ENCODE measurements at places on chromosomes 7 and 10.

GRCh38 chr7:69922026-69922803, 323.9 kb downstream of the AUTS2 start:
- no peak for DNase-seq

DNA sequence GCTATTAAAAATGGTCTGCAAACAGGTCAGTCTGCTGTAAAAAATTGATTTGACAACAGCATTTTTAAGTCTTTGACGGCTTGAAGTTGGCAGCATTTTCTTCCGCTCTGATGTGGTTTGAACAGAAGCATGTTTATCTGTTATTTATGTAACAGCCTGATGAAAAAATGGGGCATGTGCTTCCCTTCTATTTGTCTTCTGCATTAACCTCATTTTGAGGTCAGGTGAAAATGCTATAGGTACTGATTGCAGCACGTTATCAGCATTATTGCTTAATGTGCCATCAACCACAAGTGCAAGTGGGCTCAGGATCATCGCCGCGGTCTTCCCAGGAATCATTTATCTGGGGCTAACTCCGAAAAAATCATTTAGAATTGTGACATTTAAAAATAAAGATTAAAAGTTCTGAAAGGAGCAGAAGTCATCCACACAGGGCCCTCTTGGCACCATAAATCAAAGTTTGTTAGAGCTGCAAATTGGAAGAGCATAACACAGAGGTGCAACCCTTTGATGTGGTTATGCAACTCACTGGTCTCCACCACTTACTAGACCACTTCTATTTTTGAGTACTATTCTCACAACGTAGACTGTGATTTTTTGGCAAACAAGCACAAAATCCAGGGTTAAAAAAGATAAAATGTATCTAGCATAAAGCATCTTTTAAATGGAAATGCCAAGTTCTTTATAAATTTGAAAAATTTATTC, 307.7 kb downstream of the MDFIC start:
- no peak for DNase-seq

- DNase-seq = no peak
These were observed 33.4 kb upstream of the BMPR1A start for GRCh38 chr10:86723009-86723408.

DNA sequence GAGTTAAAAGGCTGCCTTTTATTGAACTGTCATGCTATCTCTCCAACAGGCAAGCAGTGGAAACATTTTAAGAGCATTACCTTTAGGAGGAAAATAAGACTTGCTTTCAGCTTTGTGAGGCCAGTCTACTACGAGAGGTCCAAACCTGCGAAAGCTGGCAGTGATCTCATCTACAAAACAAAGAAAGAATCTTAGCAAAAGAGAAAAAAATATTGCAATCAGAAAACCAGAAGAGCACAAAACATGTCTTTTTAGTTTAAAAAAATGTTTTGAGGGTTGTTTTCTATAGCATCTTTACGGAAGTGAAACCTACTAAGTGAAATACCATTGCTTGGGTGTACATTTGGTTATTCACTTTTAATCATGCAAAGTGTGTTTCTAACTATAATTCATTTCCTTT, 147.9 kb downstream of the CPEB3 start:
- no peak for DNase-seq

DNA sequence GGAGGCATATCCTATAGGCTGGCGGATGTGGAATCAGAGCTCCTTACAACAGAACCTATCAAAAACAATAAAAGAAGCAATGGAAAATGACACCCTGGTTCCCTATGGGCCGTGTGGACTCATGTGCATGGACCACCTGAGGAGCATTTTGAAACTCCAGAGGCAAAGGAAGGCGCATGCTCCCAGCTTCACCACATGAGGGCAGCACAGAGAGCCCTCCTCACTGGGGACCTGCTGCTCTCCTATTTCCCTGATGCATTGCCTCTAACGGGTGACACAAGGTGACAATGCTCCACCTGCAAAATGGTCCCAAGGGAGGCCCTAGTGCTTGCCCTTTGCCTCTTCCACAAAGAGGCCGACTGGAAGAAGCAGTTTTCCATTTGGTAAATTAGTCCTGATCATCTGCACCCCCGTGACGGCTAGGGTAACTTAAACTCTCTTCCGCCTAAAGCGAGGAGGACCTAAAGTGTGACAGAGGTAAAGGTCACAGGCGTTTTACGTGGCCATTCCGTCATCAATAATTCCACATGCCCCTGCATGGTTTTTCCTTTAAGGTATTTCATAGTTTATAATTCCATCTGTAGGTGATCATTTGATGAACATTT, 67.7 kb downstream of the GPAM start:
- DNase-seq = no peak

- no peak for DNase-seq
These were observed 15.5 kb upstream of the PTPRN2 start for GRCh38 chr7:158602905-158603772.

GRCh38 chr10:73465978-73466726, 29.7 kb downstream of the PPP3CB start:
- DNase-seq = no peak

- DNase-seq = no peak
These were observed 236.0 kb downstream of the GLRX3 start for GRCh38 chr10:130372222-130372621.

DNA sequence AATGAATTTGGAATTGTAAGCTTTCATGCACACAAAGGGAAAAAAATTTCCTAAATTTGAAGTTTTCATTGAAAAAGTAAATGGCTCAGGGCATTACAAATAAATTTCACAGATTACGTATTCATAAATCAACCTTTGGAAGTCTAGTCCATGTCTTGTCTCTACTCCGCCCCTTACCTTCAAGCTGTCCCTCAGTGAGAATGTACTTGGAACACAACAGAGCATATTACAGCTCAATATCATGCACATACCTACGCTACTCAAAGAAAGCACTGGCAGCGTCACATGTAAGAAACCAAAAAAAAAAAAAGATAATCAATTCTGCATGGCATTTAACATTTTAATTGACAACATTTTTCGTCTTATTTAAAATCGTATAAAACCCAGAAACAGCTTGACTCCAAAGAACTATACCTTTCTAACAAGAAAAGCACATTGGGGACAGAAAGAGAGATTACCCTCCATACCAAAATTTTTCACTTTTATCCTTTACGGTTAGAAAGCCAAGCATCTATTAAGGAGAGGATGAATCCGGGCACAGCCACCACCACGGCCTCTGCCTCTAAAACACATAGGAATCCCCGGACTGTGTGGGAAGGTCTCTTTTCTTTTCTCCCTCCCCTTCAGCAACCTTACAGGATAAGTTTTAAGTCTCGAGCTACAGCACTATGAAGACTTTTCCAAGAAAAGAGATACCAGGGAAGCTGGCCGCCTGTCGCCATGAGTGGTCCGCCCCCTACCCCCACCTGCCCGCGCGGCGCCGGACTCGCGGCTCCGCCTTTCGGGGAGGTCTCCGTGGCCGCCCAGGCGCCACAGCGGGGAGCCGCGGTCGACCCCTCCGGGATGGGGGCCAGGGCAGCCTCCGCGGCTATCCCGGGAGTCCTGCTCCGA, 1.1 kb downstream of the JMJD1C start:
- DNase-seq = no peak

DNA sequence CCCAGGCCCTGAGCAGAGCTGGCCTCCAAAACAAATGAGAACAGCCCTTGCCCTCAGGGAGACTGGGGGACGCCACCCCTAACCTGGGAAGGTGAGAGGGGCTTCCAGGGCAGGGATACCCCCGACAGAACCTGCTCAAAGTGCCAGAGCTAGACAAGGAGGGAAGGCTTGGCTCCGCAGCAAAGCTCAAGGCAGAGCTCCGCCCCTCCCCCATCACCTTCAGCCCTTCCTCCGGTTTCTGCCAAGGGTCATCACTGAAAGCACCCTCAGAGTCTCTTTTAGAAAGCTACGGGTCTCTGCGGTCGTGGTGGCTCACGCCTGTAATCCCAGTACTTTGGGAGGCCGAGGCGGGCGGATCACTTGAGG, 73.4 kb upstream of the CUX1 start:
- DNase-seq = no peak

GRCh38 chr7:69189406-69189805, 408.9 kb upstream of the AUTS2 start:
- DNase-seq = no peak

- no peak for DNase-seq
These were observed 145.9 kb downstream of the LRRC4 start for GRCh38 chr7:127885222-127885772.

DNA sequence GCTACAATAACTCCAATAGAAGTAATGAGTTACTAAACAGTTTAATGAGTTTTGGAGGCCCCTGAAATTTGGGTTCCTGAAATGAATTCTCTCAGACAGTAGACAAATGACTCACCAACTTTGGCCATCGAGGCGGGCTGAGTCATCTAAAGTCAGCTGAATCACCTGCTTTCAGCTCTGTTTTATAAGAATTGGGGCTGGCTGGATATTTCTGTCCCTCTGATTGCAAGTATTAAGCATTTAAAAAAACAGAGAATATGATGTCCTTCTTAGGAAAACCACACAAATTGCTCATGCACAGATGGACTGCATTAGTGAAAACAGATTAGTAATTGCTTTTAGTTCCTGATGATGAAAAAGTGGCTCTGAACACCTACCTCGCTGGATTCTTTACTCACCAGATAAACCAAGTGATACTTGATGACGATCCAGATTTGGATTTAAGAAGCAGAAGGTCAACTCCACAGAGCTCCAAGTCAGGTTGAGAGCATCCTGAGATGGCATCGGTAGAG, 59.1 kb downstream of the ZNF365 start:
- no peak for DNase-seq

GRCh38 chr7:47435889-47436312, 146.0 kb downstream of the TNS3 start:
- no peak for DNase-seq

DNA sequence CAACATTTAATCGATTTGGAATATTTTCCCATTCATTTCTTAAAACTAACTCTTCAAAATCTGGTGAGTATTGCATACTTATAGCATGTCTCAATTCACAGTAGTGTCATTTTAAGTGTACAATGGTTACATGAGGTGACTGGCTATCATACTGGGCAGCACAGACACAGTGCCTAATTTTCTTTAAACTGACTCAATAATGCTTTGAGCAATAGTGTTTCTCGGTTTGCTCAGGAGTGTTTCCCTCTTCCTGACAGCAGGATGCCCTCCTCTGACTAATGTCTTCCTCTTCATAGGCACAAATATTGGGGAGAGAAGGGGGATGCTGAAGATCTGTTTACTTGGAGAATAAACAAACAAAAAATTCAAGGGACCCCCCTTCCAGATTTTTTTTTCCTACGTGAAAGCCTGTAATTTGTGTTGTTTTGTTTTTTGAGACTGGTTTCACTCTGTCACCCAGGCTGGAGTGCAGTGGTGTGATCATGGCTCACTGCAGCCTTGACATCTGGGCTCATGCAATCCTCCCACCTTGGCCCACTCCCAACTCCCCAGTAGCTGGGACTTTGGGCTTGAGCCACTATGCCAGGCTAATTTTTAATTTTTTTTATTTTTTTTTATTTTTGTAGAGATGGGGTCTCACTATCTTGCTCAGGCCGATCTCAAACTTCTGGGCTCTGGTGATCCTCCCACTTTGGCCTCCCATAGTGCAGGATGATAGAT, 2.2 kb downstream of the MRC1 start:
- no peak for DNase-seq

DNA sequence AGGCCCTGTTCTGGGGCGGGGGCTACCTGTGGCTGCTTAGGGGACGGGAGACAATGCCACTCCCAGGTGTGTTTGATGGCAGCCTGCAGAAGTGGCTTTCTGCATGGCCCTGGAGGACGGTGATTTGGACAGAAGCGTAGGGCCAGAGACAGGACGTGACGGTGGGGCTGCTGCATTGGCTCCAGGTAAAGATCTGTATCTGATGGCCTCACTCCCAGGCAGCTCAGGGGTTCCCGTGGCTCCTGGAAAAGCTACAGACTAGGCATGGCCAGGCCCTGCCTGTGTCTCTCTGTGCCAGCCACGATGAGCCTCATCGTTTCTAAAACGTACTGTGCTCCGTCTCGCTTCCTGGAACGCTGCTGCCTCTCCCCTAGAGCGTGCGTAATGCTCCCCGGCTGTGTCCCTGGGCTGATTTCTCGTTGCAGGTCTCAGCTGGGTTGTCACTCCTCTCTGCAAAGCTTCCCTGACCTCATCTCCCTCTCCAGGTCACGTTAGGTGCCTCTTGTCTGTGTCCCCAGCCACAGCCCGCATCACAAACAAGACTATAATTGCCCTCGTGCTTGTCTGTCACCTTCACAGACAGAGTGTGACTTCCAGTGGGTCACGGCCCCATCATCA, 12.6 kb downstream of the GTF2IRD1 start:
- no peak for DNase-seq

DNA sequence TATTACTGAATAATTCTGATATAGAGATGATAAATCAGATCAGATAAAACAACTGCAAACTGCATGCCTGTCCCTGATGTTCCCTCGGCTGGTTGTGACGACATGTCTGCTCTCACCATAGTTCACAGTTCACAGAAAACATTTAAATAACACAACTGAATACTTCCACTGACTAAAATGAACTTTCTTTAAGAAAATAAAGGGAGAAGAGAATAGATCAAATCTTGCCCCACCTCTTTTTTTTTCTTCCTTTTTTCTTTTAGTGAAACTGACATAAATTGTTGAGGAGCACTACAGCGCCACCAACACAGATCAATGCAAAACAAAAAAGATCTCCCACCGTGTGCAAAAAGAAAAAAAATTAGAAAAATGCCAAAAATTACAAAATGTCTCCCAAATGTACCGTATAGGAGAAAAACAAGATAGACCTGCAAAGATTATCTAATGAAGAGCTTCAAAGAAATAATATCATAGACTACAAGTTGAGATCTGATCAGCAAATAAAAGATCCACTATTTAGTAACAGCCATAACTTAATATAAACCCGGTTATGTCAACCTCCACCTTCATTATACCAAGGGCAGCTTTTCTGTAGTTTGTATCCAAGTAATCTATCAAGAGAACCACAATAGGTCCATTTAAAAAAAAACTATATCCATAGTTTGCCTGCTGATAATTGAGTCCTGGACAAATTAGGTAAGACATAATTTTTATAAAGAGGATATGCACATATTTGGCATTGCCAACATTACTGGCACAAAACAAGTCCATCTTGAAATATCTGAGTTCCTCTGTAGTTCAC, 30.7 kb upstream of the EPC1 start:
- no peak for DNase-seq

- no peak for DNase-seq
These were observed 20.0 kb upstream of the GPR146 start for GRCh38 chr7:1024331-1024841.

GRCh38 chr10:101131962-101132635, 999 bp downstream of the TLX1 start:
- DNase-seq = no peak

GRCh38 chr7:77391230-77391629, 24.9 kb downstream of the GSAP start:
- no peak for DNase-seq

DNA sequence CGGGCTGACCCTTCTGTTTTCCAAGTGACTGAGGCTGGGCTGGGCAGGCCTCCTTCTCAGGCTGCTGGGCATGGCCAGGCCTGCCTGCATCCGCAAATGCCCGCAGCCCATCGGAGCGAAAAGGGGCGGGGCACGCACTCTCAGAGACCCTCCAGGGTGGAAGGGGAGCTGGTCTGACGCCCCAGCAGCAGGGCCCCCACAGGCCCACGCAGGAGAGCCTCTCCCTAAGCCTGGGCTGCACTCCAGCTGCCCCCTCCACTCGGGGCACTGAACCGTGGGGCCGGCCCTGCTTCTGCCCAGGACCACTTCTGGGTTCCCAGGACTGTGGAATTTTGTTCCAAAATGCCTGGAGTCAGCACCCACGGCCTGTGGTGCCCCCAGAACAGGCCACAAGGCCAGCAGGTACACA, 9.3 kb downstream of the ADAP1 start:
- no peak for DNase-seq

All from esophagus squamous epithelium (tissue), 5 donors.